ENCODE measurements at places on chromosomes 11 and 22.

DNA sequence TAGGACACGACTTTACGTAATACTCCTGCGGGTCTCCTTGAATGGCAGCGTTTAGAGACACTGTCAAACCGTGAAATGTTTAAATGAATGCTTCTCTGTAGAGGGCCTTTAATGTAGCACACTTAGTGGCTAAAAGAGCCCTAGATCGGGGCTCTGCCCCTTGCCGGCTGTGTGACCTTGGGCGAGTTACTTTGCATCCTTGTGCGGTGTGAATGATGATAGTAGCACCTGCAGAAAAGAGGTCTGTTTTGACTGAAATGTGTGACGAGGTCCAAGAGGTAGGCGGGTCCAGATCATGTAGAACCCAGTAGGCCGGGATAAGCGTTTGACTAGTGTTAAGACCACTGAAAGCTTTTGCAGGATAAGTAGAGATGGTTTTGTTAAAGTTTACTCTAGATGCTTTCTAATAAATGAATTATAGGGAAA, 866 bp downstream of the MED17 start:
- H3K27ac ChIP-seq, result peak overlapping the region; percentile 89
- no peak for DNase-seq

- peaks cover 3% of the 10 kb centered on the region for H3K4me1 ChIP-seq
- H3K27ac ChIP-seq, result no peak overlapping the region
- no peaks in the 10 kb centered on the region for H3K27me3 ChIP-seq
- DNase-seq, result no peak
These were observed 11.5 kb downstream of the RNH1 start for GRCh38 chr11:495537-495931.

- peaks cover 41% of the 10 kb centered on the region for H3K4me1 ChIP-seq
- H3K36me3 ChIP-seq, result no peaks in the 10 kb centered on the region
These were observed 45.2 kb downstream of the PLAAT5 start for GRCh38 chr11:63445720-63446119.

- no peak for DNase-seq
- H3K27ac ChIP-seq, result no peak overlapping the region
- H3K4me3 ChIP-seq, result no peak overlapping the region
- H3K27me3 ChIP-seq, result no peaks in the 10 kb centered on the region
- H3K36me3 ChIP-seq, result no peaks in the 10 kb centered on the region
- no peaks in the 10 kb centered on the region for H3K4me1 ChIP-seq
These were observed 77.5 kb downstream of the CACNA1I start for GRCh38 chr22:39647836-39648629.

- no peak overlapping the region for H3K4me3 ChIP-seq
- no peaks in the 10 kb centered on the region for H3K36me3 ChIP-seq
These were observed 119.0 kb downstream of the LDLRAD3 start for GRCh38 chr11:36062796-36063365.

GRCh38 chr22:26656891-26657851, at the start of gene MIAT:
MIAT (plus strand) TSS chr22:26657588.
- peak within 1 kb of the TSS; percentile 82 for H3K27ac ChIP-seq
- peaks cover 26% of the 10 kb centered on the region for H3K4me1 ChIP-seq
- H3K4me3 ChIP-seq, result peak within 1 kb of the TSS; percentile 84
- no peaks in the 10 kb centered on the region for H3K36me3 ChIP-seq

DNA sequence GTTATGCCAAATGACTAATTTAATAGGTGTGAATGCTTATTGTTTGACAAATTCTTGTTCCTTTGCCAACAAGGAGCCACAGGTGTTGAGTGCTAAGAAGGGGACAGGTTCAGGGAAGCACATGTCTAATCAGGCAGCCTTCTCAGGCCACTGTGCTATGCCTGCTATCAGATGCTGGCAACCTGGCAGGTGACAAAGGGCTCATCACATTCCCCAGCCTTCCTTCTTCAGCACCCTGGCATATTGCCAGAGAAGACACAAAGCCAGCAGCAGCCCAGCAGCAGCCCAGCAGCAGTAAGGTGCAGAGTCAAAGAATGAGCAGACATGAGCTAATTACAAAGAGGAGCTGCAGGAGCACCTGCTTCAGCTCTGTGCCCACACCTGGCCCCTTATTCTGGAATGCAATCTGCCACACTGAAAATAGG, 68.2 kb downstream of the GUCY1A2 start:
- H3K27ac ChIP-seq, result no peak overlapping the region
- no peaks in the 10 kb centered on the region for H3K4me1 ChIP-seq
- no peaks in the 10 kb centered on the region for H3K36me3 ChIP-seq
- no peak for DNase-seq
- H3K4me3 ChIP-seq, result no peak overlapping the region

DNA sequence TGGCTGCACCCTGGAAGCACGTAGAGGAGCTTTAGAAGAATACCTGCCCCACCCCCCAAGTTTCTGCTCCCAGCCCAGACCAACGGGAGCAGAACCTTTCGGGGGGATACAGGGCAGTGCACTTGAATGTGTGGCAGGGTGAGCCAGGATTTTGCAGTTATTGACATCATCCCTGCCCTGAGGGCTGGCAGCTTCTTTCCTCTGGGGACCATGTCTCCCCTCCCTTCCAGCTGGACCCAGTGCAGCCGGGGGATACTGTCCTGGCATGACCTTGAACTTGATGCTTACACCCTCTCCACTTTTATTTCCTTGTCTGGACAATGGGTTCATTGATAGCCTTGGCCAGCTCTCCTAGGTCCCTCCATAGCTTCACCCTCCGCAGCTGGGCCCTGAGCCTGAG, 4.1 kb upstream of the CABP7 start:
- no peak overlapping the region for H3K27ac ChIP-seq
- H3K4me1 ChIP-seq, result peaks cover 2% of the 10 kb centered on the region
- H3K36me3 ChIP-seq, result no peaks in the 10 kb centered on the region
- H3K27me3 ChIP-seq, result peaks cover 28% of the 10 kb centered on the region
- H3K4me3 ChIP-seq, result no peak overlapping the region

DNA sequence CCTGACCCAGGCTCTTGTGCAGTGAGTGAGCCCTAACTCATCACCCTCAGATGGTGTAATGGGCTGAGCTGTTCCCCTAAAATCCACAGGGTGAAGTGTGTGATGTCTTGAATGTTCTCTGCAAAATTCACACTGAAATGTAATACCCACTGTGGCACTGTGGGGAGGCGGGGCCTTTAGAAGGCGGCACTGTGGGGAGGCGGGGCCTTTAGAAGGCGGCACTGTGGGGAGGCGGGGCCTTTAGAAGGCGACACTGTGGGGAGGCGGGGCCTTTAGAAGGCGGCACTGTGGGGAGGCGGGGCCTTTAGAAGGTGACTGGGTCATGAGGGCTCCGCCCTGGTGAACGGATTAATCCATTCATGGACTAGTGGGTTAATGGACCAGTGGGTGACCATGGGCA, 33.0 kb downstream of the CHID1 start:
- peak; percentile 21 for DNase-seq
- no peaks in the 10 kb centered on the region for H3K27me3 ChIP-seq
- no peaks in the 10 kb centered on the region for H3K4me1 ChIP-seq
- H3K4me3 ChIP-seq, result no peak overlapping the region
- H3K27ac ChIP-seq, result no peak overlapping the region

- no peak overlapping the region for H3K27ac ChIP-seq
- H3K27me3 ChIP-seq, result peaks cover 1% of the 10 kb centered on the region
These were observed 13.5 kb downstream of the KIAA1671 start for GRCh38 chr22:24965822-24966626.

GRCh38 chr11:19669511-19669910, 43.1 kb upstream of the NAV2 start:
- peaks cover 6% of the 10 kb centered on the region for H3K27me3 ChIP-seq
- H3K27ac ChIP-seq, result no peak overlapping the region
- no peak overlapping the region for H3K4me3 ChIP-seq
- H3K36me3 ChIP-seq, result no peaks in the 10 kb centered on the region

- peaks cover 28% of the 10 kb centered on the region for H3K4me1 ChIP-seq
- no peak overlapping the region for H3K27ac ChIP-seq
- peaks cover 6% of the 10 kb centered on the region for H3K36me3 ChIP-seq
These were observed 42.2 kb downstream of the MRTFA start for GRCh38 chr22:40594346-40594745.

- H3K36me3 ChIP-seq, result no peaks in the 10 kb centered on the region
- no peak for DNase-seq
- peaks cover 26% of the 10 kb centered on the region for H3K27me3 ChIP-seq
- peaks cover 12% of the 10 kb centered on the region for H3K4me1 ChIP-seq
- H3K4me3 ChIP-seq, result peak overlapping the region; percentile 74
These were observed 1.3 kb upstream of the PANX2 start for GRCh38 chr22:50169181-50169759.

- peaks cover 19% of the 10 kb centered on the region for H3K4me1 ChIP-seq
- peaks cover 2% of the 10 kb centered on the region for H3K27me3 ChIP-seq
- H3K4me3 ChIP-seq, result no peak overlapping the region
- H3K27ac ChIP-seq, result no peak overlapping the region
- no peak for DNase-seq
- no peaks in the 10 kb centered on the region for H3K36me3 ChIP-seq
These were observed 41.7 kb upstream of the NUP160 start for GRCh38 chr11:47889714-47890441.

DNA sequence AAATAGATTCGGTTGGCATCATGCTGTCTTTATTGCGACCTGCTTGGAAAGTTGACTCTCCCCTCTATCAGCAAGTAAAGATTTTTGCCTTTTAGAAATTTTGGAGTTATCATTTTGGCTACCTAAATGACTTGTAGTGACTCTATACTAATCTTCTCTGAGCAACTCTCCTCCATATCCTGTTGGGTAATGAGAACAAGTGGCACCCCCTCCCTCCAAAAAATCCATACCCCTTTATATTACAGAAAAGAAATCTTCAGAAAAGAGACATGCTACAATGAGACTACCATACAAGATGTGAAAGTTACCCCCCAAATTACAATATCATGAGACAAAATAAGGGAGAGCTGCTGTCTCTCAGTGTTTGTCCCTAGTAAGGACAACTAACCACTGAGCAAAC, 1.2 kb downstream of the JAML start:
- peaks cover 82% of the 10 kb centered on the region for H3K36me3 ChIP-seq
- peak overlapping the region; percentile 86 for H3K4me3 ChIP-seq
- no peak for DNase-seq
- H3K4me1 ChIP-seq, result peaks cover 82% of the 10 kb centered on the region
- H3K27me3 ChIP-seq, result no peaks in the 10 kb centered on the region

GRCh38 chr11:63099555-63099954, 44.5 kb downstream of the SLC22A24 start:
- H3K36me3 ChIP-seq, result no peaks in the 10 kb centered on the region
- H3K27ac ChIP-seq, result no peak overlapping the region
- no peak for DNase-seq

GRCh38 chr11:4626207-4627099, 10.8 kb upstream of the OR51D1 start:
- no peaks in the 10 kb centered on the region for H3K4me1 ChIP-seq
- DNase-seq, result peak; percentile 34
- no peak overlapping the region for H3K27ac ChIP-seq

DNA sequence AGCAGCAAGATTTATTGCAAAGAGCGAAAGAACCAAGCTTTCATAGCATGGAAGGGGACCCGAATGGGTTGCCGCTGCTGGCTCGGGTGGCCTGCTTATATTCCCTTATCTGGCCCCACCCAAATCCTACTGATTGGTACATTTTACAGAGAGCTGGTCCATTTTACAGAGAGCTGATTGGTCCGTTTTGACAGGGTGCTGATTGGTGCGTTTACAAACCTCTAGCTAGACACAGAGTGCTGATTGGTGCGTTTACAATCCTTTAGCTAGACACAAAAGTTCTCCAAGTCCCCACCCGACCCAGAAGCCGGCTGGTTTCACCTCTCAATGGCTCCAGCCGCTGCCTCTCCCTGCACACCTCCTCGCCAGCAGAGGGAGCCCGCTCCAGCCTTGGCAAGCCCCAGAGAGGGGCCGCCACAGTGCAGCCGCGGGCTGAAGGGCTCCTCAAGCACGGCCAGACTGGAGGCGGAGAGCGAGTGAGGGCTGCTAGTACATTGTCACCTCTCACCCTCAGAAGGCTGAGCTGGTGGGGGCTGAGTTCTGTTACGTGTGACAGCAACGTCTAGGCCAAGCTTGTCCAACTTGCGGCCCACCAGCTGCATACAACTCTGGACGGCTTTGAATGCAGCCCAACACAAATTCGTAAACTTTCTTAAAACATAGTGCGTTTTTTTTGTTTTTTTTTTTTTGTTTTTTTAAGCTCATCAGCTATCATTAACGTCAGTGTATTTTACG, 8.7 kb downstream of the PTH start:
- H3K27ac ChIP-seq, result no peak overlapping the region
- H3K4me1 ChIP-seq, result no peaks in the 10 kb centered on the region
- H3K36me3 ChIP-seq, result no peaks in the 10 kb centered on the region
- H3K27me3 ChIP-seq, result peaks cover 4% of the 10 kb centered on the region
- peak overlapping the region; percentile 31 for H3K4me3 ChIP-seq
- DNase-seq, result peak; percentile 43

DNA sequence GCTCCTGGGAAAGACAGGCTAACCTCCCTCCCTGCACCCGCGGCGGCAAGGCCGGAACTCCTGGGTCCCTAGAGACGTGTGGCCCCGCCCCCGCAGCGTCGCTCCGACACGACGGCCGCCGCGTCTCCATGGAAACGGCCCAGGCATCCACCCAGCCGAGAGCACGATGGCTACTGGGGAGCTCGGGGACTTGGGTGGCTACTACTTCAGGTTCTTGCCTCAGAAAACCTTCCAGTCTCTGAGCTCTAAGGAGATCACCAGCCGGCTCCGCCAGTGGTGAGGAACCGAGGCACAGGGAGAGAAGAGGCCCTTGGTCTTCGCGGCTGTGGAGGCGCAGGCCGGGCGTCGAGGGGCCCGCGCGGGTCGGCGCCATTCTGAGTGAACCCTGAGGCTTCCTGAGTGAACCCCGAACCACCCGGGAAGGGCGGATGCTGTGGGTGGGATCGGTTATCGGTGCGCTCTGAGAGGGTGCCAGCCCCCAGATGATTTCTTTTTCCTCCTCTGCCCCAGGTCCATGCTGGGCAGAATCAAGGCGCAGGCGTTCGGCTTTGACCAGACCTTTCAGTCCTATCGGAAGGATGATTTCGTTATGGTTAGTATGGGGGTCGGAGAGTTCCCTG, at the start of gene CFAP300:
Gene CFAP300, plus strand, starts transcription at position 133 of the 620 bp plus-strand sequence. Its CDS starts 34 bp downstream, at position 167.
- peaks cover 3% of the 10 kb centered on the region for H3K4me1 ChIP-seq
- peaks cover 34% of the 10 kb centered on the region for H3K27me3 ChIP-seq
- peak within 1 kb of the TSS; percentile 2 for H3K4me3 ChIP-seq
- no peaks in the 10 kb centered on the region for H3K36me3 ChIP-seq
- H3K27ac ChIP-seq, result no peak within 1 kb of the TSS

- DNase-seq, result no peak
- H3K27ac ChIP-seq, result no peak overlapping the region
- H3K36me3 ChIP-seq, result peaks cover 8% of the 10 kb centered on the region
- peak overlapping the region; percentile 77 for H3K4me3 ChIP-seq
- peaks cover 17% of the 10 kb centered on the region for H3K4me1 ChIP-seq
These were observed 89.2 kb downstream of the PLEKHA7 start for GRCh38 chr11:16924826-16925560.

DNA sequence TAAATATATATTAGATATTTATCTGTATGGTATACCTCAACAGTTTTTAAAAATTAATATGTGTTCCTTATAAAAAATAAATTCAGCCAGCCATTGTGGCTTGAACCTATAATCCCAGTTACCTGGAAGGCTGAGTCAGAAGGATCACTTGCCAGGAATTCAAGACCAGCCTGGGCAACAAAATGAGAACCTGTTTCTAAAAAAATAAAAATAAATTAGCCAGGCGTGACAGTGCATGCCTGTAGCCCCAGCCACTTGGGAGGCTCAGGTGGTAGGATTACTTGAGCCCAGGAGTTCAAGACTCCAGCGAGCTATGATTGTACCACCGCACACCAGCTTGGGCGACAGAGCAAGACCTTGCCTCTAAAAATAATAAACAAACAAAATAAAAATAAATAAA, 54.9 kb downstream of the PHF21A start:
- DNase-seq, result no peak
- H3K27ac ChIP-seq, result no peak overlapping the region
- no peak overlapping the region for H3K4me3 ChIP-seq
- H3K36me3 ChIP-seq, result peaks cover 18% of the 10 kb centered on the region
- H3K4me1 ChIP-seq, result peaks cover 7% of the 10 kb centered on the region
- H3K27me3 ChIP-seq, result no peaks in the 10 kb centered on the region
